ENCODE measurements at places on chromosomes 1 and 21.

DNA sequence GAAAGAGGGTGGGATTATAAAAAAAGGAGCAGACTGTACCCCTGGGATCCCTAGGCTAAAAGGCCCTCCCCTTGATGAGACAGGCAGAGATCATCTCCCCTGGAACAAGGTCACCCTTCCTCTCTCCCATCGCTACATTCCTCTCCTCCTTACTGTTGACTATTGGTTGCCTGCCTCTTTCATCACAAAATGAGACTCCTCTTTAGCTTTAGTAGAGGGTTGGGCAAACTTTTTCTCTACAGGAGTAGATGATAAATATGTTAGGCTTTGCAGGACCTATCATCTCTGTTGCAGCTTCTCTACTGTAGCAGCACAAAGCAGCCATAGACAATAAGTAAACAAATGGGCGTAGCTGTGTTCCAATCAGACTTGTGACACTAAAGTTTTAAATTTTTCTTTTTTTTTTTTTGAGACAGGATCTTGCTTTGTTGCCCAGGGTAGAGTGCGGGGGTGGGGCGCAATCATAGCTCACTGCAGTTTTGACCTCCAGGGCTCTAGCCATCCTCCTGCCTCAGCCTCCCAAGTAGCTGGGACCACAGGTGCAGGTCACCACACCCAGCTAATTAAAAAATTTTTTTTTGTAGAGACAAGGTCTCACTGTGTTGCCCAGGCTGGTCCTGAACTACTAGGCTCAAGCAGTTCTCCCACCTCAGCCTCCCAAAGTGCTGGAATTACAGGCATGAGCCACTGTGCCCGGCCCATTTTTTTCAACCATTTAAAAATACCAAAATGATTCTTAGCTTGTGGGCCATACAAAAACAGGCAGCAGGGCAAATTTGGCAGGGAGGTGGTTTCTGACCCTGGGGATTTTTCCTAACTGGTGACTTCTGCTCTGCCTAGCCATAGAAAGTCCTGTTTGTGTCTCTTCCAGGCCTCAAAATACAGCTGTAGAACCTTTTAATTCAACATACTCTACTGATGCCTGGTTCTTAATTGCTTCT is 15.1 kb downstream of the MCL1 start:
- no peak for ATAC-seq

DNA sequence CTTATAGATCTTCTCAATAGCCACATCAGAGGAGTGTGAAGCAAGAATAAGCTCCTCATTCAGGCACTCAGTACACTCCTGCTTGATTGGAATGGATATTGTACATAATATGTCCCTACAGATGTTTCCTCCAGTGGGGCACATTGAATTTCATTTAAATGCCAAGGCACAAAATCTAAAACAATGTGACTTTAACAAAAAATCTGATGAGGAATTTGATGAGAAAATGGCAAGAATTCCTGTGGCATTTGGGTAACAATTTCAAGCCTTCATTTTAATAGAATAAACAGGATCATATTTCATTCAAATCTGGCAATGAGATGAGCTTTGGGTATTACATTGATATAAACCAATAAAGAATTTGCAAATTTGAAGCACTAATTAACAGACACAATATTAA is 307.7 kb upstream of the PKN2 start:
- no peak for ATAC-seq

- no peak for ATAC-seq
These were observed 267.8 kb upstream of the RUNX1 start for GRCh38 chr21:35316933-35317332.

- ATAC-seq: no peak
These were observed 6.1 kb upstream of the KHDRBS1 start for GRCh38 chr1:32007591-32007940.

GRCh38 chr1:56185493-56185892 is 393.9 kb downstream of the PLPP3 start:
- ATAC-seq: peak; percentile 38

DNA sequence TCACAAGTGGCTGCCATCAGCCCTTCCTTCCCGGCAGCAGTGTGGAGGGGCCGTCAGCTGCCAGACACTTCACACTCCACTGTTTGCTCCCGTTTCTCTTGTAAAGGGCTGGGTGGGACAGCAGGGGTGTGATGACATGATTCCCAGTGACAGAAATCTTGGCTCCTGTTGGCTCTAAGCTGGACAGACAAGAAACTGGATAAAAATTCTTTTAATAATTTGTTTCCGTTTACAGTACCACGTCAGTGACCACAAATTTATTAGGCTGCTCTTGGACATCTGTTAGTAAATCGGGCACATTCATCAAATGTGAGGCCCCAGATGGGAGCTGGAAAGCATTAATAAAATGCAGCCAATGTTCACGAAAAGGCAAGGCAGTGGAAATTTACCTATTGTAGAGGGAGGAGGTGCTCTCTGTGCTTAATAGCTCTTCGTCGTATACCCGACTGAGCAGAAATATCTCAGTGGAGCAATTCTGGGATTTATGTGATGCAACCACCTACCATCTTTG is 353.7 kb upstream of the GREM2 start:
- no peak for ATAC-seq

DNA sequence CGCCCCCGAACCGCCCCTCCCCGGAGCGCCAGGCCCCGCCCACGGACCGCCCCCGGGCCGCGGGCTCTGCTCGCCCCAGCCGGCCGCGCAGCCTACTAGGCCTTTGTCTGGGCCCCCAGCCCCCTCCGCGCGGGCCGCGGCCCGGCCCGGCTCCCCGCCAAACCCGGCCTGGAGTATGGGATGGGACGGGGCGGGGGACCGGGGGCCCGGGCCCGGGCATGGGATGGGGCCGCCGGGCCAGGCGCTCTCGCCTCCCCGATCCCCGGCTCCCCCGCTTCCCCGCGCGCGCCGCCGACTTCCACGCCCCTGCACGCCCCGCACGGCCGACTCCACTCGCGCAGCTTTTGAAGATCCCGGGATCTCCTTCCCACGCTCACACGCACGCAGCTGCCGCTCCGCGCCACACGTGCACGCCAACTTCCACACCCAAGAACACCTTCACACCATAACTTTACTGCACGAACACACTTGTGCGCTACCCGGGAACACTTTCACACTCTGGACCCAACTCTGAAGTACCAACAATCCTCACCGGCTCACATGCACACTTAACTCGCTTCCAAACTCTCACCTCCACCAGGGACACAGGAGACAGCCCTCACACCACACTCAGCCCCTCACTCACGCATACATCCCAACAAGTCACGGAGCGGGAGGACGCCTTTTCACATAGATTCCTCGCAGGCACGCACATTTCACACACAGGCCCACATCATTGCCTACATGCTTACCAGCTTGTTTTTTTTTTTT is 437 bp upstream of the HSPG2 start:
- ATAC-seq: peak; percentile 65

- no peak for ATAC-seq
These were observed 37.8 kb downstream of the FAM78B start for GRCh38 chr1:166129006-166129405.

DNA sequence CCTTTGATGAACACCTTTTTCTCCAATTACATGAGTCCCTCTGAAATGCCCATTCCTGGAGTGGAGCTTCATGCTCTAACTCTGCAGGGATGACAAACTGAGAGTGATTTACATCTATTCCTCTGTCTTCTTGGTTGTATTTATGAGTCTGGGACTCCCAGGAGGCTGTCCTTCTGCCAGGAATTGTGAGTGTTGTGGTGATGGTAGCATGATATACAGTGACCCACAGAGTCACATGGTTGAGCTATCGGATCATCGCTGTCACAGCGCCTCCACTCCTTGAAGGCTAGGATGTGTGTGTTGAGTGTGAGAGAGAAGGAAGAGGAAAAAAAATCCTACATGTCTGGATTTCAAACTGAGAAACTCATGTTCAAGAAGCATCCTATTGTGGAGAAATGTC is 163.4 kb upstream of the CACNA1E start:
- ATAC-seq: no peak

GRCh38 chr1:193589597-193590040 is 403.2 kb upstream of the B3GALT2 start:
- peak; percentile 74 for ATAC-seq

DNA sequence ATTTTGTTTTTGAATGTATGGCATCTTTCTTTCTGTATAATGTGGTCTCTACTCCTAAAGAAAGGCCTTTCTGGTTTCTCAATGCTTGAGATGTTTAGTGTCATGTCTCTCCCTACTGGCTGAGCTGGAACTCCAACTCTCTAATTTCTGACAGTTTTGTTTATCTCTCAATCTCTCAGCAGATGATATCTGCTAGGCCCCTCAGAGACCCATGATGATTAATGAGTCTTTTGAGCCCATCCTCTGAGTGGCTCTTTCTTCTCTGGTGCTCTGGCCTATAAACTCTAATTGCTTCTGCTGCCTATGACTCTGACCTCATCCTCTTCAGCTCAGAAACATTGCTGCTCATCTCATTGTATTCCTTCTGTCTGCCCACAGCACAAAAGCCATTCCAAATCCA is 46.6 kb downstream of the CRB1 start:
- peak; percentile 55 for ATAC-seq

All from SK-N-SH treated with all-trans-retinoic acid at 6 μM for 48 hours (cell line).